Stimulated activated CD4-positive, alpha-beta T cell treated with anti-CD3 and anti-CD28 coated beads, Interleukin-4, amount 100 ng/mL, for 24 hours (primary cell): ENCODE measurements at places on chromosomes 2 and 18.

DNA sequence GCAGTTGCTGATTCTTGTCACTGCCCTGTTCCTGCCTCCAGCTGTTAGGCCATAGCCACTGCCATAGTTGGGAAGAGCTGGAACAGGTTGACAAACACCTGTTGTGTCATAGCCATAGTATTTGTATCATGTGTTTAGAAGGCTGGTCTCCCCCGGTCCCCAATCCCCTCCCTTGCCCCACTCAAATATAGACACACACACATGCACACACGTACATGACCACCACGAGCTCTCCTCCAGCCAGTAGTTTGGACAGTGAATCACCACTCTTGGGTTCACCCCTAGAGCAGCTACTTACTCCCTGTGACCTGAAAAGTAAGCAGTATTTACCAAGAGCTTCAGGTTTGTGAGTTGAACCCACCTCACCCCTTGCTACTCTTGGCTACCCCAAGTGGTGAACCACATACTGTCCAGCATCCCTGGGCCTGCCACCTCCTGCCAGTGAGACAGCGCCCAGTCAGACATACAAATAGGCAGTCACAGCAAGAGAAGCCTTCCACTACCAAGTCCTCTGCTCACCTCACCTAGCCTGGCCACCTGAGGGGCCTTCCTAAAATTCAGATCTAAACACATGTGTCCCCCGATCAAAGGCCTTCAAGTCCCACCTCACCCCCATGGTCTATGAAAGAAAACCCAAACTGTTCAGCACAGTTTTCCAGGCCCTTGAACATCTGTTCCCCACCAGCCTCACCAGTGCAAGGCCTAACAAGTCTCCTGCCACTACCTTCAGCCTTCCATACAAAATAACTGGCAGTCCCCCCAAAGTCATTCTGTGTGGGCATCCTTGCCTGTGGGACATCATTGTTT, 7.1 kb downstream of the PCBP1 start:
- DNase-seq: no peak

GRCh38 chr2:179671043-179671981, 190.1 kb downstream of the ZNF385B start:
- DNase-seq: no peak

DNA sequence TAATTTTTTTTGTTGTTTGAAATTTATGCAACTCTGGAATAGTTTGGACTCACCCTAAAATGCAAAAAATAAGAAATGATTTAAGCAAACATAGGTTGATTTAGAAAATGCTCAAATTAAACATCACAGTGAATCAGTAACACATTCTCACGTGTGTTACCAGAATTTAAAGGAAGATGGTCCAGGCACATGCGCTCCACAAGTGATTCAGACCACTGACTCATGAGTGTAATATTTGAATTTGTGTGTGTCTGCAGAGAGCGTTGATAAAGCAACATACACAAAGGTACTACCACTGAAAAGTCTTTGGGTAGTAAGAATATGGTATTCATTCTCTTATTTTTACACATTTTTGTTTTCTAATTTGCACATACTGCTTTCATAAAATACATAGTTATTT, 7.9 kb downstream of the SS18 start:
- DNase-seq: no peak

- DNase-seq: no peak
These were observed 3.8 kb downstream of the GALNT14 start for GRCh38 chr2:31134480-31134879.

DNA sequence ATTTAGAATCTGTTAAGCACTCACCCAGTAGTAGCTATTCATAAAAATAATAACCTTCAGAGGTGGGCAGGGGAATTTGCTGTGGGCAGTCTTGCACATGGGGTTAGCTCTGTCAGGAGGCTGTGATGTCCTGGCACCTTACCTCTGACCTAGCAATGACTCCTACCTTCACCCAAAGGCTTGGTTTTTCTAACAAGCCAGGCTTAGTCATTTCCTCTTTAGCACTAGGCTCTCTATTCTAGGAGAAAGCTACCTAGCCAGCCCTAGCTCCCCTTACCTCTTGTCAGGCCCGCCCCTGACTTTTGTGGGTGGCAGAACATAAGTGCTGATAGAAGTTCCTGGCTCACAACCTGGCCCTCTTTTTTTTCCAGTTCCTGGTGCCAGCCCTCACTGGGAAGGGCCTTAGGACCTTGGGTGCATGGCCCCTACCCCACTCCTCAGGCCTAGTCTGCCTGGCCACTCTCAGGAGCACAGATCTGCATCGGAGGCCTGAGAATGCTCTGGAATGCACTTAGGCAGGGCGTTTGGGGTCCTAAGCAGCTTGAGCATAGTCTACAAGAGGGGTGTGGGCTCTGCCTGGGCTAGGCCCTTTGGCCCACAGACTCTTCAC, 17.7 kb downstream of the CPLX4 start:
- no peak for DNase-seq

DNA sequence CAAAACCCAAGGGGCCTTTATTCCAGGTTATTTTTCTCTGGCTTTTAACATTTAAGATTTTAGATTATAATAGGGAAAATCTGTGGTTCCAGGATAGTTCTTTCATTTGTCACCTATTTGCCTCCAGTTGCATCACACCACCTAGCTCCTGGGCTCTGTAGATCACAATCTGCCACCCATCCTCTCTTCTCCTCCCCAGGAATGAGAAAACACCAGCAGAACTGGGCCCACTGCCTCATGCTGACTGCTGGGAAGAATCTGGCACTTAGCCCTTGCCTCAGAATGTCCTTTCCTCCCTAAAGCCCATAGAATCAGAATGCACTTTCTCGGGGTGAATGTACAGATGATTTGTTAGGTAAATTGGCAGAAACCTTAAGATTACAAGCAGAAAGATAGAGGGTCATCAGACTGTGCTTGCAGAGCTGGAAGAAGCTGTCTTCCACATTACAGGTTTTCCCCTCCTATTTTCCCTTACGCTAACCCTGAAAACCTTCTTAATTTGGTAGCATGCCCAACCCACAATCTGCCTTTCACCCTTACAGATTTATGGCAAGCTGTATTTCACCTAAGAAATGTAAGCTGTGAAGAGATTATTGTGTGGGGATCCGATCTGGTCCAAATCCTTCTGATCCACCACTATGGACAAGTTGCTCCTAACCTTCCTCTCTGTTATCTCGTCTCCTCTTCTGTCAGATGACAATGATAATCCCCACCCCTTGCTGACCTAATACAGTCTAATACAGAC, 72.6 kb downstream of the LRRC30 start:
- DNase-seq: no peak

DNA sequence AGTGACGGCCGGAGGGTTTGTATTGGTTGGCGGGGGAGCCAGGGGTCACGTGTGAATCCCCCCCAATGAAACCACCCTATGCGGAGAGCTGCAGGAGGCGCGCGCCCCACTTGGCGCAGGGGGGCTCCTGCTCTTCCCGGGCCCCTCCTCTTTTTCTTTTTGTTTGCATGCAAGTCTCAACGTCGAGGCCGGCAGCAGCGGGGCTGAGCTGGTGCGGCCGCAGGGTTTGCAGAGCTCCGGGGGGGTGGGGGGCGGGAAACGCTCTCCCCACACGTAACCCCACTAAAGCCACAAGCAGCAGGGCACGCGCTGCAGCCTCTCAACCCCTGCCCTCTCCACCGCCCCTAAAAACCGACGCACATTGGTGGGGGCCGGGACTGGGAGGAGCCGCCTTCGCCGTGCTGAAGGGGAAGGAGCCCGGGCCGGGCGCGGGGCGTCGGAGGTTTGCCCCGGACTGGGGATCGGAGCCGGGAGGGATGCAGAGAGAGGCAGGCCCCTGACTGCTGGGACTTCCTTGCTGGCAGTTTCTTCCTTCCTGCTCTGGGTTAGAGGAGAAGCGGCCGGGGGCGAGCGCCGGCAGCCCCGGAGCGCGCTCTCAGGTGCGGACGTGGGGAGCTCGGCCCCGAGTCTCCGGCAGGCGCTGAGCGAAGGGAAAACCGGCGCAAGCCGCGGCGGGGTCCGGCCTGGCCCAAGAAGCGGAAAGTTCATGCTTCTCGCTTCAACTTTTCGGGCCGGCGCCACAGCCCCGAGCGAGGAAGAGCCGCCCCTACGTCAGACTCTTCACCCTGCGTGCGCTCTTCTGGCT, 864 bp downstream of the LBH start:
- peak; percentile 71 for DNase-seq

GRCh38 chr18:35582899-35583558, 1.5 kb downstream of the GALNT1 start:
- DNase-seq: no peak

GRCh38 chr2:228665232-228665631, 483.7 kb upstream of the SPHKAP start:
- DNase-seq: no peak

DNA sequence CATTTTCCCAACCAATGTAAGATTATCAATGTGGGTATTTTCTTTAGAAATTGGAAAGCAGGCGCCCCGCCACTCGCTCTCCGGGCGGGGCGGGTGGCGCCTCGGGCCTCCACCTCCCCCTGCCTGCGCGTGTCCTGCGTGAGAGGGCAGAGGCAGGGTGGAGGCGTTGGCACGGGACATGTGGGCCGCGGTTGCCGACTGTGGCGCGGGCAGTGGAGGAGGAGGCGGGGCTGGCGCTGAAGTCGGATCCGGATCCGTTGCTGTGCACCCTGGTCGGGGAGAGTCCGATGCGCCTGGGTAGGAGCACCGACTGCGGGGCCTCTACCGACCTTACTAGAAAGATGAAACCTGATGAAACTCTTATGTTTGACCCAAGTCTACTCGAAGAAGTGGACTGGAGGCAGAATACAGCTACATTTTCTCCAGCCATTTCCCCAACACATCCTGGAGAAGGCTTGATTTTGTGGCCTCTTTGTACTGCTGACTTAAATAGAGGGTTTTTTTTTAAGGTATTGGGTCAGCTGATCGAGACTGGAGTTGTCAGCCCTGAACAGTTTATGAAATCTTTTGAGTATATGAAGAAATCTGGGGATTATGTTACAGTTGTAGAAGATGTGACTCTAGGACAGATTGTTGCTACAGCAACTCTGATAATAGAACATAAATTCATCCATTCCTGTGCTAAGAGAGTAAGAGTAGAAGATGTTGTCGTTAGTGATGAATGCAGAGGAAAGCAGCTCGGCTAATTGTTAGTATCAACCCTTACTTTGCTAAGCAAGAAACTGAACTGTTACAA, 37.9 kb downstream of the PMS1 start:
- no peak for DNase-seq

DNA sequence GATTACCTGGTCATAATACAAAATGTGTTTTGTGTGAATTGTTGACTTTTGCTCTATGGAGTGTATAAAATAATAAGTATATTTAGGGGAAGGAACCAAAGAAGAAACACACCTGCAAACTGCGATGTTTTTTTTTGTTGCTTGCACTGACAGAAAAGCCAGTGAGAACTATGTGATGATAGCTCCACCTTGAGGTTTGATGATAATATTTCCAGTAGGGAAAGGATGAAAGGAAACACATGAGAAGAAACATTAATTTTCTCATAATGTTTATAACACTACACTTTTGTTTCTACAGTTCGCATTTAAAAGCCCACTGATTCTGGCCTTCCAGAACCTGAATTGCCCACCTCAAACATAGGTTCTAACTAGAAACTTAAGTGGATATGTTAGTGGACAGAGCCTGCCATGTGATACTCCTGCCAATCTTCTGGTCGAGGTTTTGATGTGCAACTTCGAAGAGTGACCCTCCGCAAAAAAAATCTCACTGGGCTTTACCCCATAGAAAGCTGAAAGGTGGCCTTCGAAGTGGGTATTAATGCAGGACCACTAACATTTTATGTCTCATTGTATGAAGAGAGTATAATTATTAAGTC, 476.4 kb upstream of the SPHKAP start:
- DNase-seq: no peak

GRCh38 chr2:60311524-60311923, 241.9 kb downstream of the BCL11A start:
- DNase-seq: no peak

DNA sequence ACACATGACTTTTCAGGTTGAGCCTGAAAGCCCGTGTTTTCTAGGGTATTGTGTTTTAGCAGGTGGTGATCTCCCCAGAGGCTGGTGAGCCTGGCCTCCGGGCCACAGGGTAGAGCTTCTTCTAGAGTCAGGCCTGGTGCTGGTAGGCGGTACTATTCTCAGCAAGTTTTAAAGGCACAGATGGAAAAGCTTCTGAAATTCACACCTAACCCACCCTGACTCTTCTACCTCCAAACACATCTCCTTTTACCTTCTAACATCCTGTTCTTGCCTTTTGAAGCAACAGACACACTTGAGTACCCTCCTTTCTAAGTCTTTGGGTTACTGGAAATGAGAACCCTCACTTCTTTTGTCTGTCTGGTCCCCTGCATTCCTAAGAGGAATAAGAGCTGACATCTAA, 191.1 kb downstream of the SETBP1 start:
- no peak for DNase-seq

DNA sequence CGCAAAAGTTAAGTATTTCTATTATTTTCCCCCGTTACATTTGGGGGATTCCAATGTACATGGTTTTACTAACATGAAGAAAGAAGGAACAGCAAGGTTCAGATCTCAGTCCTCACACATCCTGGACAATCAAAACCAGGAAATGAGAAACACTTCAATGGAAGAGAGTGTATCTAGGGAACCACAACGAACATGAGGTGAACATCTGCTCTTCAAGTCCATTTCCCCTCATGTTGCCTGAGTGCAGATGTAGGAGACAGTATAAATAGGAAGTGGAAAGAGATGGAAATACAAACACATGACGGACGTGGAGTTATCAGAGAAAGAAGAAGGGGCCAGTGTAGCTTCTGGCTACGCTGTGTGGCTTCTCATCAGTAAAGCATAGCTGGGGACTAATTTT, 52.6 kb downstream of the CHN1 start:
- DNase-seq: no peak

DNA sequence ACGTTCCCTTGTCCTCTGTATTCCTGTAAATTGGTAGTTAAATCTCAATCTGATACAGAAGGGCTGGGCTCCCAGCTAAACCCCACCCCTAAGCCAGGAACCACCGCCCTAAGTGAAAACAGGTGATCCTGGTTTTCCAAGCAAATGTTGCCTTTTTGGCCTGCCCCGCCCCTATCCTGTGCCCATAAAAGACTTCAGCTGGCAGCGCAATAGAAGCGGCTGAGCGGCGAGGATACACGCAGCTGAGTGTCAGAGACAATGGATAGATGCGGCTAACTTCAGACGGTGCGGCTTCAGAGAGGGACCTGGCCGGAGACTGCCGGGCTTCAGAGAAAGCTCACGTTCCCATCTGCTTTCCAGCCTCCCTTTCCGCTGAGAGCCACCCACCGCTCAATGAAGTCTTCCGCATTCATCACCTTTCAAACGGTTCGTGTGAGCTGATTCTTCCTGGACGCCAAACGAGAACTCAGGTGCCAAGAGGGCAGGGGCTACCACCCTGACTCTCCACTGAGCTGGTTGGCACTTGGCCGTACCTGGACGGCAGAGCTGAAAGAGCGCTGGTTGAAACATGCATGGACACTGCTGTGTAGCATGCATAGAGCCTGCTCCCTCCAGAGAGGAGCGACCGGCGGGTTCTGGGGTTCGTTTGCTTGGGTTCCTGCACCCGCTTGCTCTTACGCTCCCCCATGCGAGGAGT, 49.5 kb upstream of the POLE4 start:
- DNase-seq: no peak

GRCh38 chr2:109210431-109211200, 81.6 kb downstream of the SH3RF3 start:
- DNase-seq: no peak

- DNase-seq: no peak
These were observed 73.1 kb upstream of the ZNF521 start for GRCh38 chr18:25425024-25425423.
